ENCODE measurements at places on chromosomes 7 and 10.

- no peak for DNase-seq
These were observed 34.8 kb upstream of the OSBPL3 start for GRCh38 chr7:25014756-25015155.

DNA sequence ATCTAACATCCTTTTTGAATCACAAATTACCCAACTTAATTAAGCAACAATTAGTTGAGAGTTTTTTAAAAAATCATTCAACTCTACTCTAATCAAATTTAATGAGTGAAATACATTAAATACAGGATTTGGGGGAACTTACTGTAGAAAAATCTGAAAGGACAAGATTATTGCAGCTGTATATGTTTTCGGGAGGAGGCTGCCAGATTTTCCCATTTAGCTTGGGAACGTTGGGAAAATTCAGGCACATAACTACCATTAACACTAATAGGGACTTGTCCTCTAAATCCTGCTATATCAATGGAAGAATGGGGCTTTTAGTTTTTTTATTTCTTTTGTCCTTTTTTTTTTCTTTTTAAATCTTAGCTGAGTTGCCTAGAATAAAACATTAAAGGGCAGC lies 691.4 kb upstream of the FZD8 start:
- DNase-seq: no peak

- DNase-seq: no peak
These were observed 6.5 kb upstream of the VWC2 start for GRCh38 chr7:49766966-49767365.

- DNase-seq: no peak
These were observed 38.7 kb downstream of the A1CF start for GRCh38 chr10:50846753-50847152.

- no peak for DNase-seq
These were observed 46.1 kb downstream of the CABCOCO1 start for GRCh38 chr10:61708846-61709245.

DNA sequence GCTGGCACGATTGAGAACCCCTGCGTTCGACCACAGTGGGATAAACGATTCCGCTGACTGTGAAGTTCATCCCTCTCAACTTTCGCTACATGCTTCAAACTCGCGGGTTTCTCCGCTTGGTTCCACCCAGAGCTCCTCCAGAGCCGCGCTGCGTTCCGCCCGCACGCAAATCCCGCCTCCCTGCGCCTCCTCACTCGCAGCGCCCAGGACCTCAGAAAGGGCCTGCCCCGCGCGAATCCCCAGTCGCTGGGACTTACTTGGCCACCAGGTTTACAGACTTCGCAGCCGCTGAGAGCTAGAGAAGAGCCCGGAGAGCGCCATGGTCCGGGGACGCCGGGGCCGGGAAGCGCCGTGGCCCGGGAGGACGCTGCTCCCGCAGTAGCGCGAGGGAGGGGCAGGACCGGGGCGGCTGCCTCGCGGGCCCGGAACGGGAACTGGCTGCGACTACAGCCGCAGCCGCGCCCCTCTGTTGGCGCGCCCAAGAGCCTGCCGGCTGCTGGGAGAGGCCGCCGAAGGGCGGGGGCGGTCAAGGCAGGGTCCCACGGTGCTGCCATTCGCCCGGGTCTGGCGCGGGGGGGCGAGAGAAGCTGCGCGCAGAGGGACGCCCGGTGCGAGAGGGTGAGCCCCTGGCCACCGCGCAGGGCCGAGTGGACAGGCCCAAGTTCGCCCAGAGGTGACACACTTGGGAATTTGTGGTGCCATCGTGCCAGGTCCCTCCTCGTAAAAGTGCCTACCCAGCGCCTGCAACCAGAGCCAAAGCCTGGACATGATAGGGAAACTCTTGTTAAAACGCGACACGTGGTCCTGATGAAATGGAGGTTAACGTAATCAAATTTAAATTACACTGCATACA lies at the start of gene NOD1:
TSS of gene NOD1 (minus strand) at position 436 of the 853 bp plus-strand sequence. CDS start 21,863 bp downstream, outside the sequence.
- peak; percentile 73 for DNase-seq

GRCh38 chr7:17532861-17533404 lies 234.5 kb downstream of the AHR start:
- peak; percentile 16 for DNase-seq

DNA sequence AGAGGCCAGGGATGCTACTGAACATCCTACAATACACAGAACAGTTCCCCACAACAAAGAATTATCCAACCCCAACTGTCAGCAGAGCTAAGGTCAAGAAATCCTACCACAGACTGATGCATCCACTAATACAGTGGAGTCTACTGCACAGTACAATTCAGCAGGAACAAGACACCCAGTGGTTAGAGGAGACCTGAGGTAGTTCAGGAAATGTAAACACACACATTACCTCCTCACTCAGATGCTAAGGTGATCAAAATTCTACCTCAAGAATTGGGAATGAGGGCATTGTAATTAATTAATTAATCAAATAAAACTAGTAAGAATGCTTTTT lies 91.4 kb downstream of the ZFAND4 start:
- DNase-seq: no peak

DNA sequence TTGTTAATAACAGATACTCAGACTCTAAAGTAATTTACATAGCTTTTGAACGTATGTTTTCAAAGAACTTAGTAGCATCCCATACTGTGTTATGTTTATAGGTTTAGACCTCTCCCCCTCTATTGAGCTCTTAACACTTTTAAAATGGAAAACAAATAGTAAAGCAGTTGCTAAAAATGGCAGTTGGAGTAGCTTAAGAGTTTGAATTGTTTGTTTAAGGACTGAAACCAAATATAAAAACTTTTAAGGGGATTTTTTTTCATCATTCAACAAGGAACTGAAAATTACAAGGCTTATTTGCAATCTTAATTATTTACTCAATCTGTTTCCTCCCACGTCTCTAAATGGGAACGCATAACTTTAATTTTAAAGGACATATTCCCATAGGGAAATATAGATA lies 1.6 kb upstream of the SPAG6 start:
- no peak for DNase-seq

GRCh38 chr7:31955021-31955420 lies 115.2 kb downstream of the PDE1C start:
- no peak for DNase-seq

DNA sequence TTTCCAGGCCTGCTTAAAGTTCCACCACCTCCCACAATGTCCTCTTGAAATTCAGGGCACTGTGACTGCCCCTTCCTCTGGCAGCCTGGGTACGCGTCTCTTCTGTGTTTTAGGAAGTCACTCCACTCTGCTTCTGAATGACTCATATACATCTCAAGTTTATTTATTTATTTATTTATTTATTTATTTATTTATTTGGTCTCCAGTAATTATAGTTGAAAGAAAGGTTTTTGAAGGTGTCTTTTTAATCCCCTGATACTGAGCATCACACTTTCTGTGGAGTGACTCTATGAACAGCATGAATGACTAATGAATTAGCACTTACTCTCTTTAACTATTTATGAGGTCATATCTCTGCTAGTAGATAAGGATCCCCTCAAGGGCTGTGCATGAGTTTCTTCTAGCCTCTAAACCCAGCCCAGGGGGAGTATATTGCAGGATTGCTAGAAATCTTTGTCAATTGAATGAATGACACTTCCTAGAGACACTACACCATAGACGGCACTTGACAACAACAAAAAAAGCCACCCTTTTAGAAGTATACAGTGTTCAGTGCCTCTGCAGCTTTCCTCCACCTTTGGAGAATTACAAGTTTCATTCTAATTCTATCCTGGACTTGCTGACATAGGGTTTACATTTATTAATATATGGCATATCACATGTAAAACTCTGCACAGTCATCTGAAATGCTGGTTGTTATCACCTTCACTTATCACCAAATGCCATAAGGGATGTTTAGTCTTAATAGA lies 2.1 kb downstream of the MACC1 start:
- no peak for DNase-seq

- no peak for DNase-seq
These were observed 1189.2 kb downstream of the TYW1 start for GRCh38 chr7:68185631-68186456.

DNA sequence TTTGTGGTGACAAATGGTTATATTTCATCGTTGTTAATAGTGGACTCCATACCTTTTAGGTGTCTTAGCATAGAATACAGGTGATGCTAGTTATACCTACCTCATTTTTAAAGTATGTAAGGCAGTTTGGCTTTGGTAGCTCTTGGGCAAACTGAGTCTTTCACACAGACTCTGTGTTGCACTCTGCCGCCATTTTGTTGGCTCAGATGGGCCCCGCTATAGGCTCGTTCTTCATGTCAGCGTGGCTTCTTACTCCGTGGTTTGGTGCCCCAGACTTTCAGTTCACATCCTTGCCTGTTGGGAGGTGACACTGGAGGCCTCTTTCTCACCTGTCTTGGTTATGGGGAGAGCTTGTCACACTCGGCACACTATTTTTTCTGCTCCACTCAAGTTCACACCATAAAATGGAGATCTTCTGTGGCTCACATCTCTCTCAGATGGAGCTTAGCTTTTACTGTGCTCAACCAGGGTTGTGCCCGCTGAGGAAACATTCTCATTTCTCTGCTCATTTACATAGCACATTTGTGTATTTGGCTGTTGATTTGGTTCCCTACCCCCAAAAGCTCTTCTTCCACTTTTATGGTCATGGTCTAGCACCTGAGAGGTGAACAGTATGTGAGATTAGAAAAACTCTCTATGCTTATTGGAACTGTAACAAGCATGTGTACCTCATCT lies 178.5 kb downstream of the ARID5B start:
- no peak for DNase-seq

DNA sequence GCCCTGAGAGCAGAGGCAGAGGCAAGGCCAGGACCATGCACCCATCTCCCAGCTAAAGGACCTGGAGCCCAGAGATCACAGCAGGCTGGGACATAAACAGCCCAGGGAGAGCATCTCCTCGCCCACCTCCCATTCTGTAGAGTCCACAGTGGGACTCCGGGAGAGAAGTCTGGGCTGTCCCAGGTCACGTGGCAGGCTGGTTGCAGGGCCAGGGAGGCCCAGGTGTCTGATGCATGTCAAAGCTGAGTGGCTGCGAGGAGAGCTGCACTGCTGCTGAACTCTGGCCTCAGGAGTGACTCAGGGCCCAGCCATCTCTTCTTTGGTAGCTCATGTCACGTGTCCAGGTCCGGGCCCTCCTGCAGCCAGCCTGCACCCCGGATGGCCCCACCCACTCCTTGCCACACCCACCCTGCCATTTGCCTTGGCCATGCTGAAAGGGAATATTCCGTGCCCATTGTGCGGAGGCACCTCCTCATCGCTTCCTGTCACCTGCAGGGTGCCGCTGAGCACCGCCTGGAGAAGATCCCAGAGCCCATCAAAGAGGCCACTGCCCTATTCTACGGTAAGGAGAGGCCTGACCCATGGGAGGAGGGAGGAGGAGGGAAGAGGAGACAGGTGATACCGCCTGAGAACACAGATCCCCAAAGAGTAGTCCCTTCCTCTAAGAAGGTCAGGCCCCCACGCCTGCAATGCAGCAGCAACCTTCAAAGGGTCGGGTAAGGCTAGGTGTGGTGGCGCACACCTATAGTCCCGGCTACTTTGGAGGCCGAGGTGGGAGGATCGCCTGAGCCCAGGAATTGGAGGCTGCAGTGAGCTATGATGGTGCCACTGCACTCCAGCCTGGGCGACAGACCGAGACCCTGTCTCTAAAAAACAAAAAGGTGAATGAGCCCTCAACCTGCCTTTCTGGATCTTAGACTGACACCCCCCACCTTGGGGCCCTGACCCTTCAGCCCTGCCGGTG lies 12.6 kb upstream of the SH2B2 start:
- no peak for DNase-seq

DNA sequence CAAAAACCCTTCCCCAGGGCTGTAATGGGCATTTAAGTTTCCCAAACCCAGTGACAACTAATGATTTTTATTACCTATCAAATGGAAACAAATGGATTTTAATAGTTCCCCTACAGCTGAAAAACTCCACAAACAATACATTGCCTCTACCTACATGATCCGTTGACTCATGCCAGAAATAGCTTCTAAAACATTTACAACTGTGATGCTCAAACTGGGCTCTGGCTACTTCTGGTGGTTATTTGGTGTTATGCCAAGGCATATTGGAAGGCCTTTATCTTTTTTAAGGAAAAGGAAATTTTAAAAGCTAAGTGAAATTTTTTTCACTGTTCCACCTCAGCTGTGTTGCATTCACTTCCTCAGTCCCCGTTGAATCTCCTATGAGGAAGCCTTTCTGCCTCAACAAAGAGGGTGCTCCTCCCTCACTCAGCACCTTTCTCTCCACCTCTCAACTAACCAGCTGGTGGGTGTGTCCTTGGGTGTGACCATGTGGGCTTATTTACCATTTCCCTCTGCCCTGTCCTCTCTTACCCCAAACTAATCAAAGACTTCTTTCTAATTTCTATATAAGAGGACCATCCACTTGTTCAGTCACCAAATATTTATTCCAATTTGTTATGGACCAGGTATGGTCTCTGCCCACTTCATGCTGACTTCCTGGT lies 82.9 kb downstream of the PRTFDC1 start:
- no peak for DNase-seq

DNA sequence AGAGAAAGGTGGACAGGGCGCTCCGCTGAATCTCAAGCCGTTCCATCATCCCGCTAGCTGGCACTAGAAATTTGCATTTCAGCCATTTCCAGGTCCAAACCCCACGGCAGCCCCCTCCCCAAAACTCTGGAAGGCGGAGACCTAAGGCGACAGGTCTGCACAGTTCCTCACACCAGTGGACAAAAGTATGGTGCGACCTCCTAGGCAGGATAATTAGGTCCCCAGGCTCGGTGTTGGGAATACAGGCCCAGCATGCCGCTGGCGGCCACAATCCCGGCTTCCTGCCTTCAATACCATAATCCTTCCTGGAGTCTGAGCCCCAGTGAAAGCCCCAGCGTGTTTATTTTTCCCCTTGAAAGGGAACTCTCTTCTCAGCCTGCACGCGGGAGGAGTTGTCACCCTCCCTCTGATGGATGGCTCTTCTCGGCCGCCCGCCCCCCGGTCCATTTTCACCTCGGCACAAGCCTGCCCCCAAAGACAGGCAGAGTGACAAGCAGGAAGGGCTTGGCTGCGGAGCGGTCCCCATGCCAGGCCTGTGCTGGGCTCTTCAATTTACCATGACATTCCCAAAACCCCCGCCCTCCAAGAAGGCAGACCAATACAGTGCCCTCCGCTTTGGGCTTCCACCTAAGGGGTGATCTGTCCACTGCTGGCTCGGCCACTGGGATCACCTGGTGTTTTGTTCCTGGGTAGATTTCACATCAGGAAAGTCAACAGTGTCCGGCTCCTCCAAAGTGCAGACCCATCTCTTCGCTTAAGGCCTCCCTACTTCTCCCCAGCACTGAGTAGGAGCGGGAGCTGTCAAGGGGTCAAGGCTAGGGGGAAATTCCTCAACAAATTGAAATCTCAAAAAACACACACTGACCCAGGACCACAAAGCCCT lies 2.2 kb downstream of the FGFR2 start:
- no peak for DNase-seq

- no peak for DNase-seq
These were observed 38.9 kb downstream of the TCF7L2 start for GRCh38 chr10:112988839-112989406.

DNA sequence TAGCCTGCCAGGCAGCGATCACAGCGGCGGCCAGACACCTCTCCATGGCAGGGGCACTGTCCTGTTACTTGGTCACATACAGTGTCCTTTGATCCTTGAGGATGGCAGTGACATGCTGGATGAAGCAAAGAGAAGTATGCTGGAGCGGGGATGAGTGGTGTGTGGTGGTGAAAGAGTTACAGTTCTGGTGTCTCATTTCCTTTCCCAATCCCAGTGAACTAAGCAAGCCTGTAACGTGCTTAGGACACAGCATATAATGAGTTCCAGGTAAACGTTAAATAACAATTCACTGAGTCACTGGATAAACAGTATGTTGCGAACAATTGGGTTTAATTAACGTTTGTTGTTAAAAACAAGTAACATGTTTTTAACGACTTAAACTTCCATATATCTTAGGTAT lies 63.5 kb upstream of the LAMB1 start:
- DNase-seq: no peak
